ENCODE measurements at places on chromosomes 5 and 9.

- DNase-seq: no peak
Observed at GRCh38 chr5:132688536-132689339, 14.9 kb downstream of the IL4 start.

DNA sequence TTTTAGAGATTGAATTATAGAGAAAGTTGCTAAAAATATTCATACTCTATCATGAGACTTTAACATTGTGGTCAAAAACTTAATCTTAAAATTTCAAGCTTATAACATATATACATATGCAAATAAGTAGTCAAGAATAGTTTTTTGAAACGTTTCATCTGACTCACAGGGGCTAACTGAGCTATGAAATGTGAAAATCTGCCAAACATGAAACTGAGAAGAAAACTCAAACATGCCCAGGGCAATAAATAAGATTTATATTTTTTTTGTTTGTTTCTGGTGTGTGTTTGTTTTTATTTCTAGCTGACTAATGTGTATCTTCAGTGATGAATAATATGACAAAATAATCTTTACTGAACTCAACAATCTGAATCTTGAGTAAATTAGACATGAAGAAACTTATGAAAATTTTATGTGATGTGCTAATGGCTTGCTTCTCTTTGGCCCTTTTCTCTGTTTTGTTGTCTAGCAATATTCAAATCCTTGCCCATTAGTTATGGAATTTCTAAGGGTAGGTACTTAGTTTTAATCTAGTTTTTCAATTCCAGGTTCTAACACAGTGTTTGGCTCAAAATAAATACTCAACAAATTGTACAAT lies 99.9 kb downstream of the FAM174A start:
- DNase-seq: no peak

DNA sequence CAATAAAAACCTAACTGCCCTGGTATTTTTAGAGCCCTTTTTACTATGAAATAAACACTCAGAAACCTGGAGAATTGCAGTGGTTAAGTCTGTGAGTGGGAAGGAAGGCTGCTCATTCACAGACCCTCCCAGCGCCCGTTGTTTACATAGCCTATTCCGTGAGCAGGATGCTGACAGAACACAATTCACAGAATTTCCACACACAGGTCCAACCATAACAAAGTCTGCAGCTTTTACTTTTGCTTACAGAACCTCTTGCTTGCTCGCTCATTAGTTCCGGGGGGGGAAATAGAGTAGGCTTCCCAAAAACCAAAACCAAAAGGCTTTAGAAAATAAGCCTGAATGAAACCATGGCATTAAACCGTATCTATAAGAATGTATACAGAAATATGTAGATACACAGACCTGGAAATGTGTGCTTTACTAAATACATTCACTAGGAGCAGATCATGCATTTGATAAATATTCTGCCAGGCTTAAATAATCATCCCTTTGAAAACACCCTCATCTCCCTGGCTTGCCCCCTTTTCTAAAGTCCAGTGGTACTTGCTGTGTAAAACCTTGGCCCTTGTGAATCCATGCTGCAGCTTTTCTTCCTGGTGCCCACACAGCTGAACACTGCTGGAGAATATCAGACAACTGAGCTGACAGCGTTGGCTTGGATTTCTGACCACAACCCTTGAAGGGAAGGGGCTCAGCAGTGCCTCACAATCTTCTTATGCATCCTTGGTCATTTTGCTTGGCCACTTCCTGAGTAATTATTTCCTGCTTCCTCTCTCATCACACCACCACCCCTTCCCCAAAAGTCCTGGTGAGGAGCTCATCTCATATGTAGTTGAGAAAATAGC lies 128.0 kb downstream of the FANCC start:
- DNase-seq: no peak

- no peak for DNase-seq
Observed at GRCh38 chr9:79149585-79149984, 422.2 kb upstream of the TLE4 start.

DNA sequence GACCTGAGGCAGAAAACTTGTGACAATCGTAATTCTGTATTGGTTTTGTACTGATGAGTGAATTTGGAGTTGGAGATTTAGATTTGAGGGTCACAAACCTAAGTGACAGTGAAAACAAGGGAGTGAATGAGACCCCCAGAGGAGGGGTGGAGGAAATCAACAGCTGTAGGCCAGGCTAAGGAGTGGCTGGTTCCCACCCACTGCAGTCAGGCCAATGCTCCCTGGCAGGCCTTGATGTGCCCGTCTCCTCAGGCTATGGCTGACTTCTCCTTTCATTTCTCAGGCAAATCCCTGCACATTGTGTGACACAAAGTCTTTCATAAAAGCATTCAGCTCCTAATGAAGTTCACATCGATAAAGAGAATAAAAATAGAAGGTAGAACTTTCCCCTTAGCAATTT lies 557.6 kb downstream of the CETN3 start:
- no peak for DNase-seq

- no peak for DNase-seq
Observed at GRCh38 chr5:402615-403359, 40.2 kb upstream of the EXOC3 start.

- no peak for DNase-seq
Observed at GRCh38 chr9:72667181-72667580, 145.8 kb downstream of the TMC1 start.

DNA sequence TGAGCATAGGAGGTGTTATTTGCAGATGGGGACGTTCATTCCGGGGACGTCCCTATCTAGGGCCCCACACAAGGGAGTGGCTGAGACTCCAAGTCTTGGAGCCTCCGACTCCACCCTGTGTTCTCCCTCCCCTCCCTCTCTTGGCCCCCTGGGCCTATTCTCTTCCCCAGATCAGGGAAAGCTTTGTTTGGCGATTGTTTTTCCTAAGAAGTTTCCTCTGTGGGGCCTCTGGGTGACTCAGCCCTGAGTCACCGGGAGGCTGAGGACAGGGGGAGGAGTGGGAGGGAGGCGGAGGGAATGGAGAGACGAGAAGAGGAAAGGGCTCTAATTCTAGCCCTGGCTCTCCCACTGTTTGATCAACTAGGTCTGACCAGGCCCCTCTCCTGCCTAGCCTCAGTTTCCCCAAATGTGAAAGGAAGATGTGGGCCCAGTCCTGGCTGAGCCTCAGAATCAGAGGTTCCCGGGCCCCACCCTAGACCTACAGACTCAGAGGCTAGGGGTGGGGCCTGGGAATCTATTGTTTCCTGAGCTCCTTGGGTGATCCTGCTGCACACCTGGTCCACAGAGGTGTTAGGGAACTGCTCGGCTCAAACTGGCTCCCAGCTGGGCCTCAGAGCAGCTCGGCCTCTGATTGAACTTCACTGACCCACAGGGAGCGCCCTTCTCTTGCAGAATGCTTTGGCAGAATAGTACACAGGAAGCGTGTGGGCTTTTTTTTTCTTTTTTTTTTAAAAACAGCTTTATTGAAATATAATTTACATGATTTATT lies 19.2 kb downstream of the GSN start:
- DNase-seq: peak; percentile 97

DNA sequence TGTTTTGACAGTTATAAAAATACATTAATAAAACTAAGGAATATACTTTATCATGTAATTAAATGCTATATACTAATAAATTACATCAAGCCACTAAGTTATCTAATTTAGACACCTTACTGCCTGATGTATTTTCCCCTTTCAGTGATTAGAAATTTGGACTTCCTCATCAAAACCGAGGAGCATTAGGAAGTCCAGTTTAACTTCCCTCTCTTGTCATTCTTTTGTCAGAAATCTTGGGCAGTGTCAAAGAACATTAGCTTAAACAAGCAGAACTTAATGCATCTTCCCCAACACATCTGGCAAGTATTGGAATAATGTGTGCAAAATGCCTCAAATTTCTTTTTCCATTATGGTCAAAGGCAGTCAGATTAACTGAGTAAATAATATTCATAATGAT lies 81.6 kb downstream of the PLPP1 start:
- no peak for DNase-seq

DNA sequence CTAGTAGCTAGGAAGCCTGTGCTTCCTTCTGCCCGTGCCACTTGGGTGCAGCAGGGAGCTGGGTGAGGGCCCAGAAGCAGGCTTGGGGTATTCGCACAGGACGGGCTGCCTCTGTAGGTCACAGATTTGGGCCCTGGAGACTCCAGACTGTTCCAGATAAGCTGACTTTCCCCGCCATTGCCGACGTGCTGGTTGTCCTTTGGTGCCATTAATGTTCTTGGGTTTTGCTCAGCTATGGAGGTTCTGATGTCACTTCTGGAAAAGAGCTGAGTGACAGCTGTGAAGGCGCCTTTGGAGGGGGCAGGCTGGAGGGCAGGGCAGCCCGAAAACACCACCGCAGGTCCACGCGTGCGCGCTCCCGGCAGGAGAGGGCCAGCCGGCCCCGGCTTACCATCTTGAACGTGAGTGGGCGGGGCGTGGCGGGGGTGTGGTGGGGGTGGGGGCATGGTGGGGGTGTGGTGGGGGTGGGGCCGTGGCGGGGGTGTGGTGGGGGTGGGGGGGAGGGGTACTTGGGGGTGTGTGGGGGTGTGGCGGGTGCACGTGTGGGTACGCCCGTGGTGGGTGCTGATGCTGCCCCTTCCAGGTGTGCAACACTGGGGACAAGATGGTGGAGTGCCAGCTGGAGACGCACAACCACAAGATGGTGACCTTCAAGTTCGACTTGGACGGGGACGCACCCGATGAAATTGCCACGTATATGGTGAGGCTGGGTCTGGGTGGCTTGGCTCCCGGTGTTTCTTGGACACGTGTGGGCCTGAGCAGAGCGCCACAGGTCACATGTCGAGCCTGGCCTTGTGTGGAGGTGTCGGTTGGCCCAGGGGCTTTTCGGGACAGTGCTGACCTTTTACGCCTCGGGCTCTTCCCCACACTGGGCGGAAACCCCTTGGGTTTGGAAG lies 79.6 kb downstream of the WNK2 start:
- DNase-seq: no peak

DNA sequence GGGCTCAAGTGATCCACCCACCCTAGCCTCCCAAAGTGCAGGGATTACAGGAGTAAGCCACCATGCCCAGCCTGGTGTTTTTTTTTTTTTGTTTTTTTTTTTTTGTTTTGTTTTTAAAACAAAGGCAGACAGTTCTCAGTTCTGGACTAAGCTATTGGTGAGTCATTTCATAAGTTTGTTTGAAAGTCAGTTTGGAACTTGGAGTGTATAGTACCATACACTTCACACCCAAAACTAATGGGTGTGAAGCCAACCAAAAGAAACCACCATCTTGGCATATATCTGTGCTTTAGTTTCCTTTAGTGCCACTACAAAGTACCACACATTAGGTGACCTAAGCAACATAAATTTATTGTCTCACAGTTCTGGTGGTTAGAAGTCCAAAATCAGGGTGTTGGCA lies 13.4 kb downstream of the MAST4 start:
- no peak for DNase-seq

GRCh38 chr9:79140751-79141150 lies 431.0 kb upstream of the TLE4 start:
- DNase-seq: no peak

DNA sequence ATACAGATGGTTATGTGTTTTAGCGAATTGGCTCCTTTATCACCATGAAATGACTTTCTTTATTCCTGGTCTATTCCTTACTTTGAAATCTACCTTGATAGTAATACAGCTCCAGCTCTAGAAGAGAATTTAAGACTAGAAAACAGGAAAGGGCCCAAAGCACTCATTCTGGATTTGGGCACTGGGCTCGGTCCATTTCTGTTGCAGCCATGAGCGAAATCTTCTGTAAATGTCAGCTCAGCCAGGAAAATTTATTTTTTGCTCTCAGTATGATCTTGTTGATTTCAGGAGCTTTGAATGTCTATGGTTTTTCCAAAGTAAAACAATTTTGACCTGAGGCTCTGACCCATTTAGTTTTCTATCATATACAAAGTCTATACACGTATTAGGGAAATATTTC lies 104.1 kb downstream of the DIRAS2 start:
- DNase-seq: no peak

- DNase-seq: no peak
Observed at GRCh38 chr5:58224661-58225060, 235.2 kb downstream of the PLK2 start.

DNA sequence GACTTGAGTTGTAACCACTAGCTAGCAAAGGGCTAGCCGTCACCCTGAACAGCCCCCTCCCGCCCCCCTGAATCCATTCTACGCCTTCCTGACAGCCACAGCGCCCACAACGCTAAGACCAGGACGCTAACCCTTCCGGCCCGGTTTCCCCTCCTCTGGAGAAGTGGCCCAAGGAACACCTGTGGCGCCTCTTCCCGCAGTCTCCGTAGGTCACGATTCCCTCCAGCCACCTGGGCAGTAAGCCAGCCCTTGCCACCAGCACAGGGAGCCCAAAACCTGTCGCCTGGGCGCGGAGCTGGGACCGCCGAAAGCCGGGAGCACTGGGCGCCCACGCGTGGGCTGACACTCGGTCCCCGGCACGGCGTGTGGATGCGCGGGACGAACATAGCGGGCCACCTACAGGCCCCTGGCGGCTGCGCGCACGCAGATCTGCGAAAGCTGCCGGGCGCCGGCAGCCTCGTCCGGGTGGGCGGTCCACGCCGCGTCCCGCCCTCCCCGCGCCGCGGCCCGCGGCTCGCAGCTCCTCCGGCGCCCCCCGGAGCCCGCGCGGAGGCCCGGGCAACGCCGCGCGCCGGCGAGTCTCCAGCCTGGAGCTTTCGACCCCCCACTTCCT lies 596 bp downstream of the IRF1 start:
- peak; percentile 37 for DNase-seq

DNA sequence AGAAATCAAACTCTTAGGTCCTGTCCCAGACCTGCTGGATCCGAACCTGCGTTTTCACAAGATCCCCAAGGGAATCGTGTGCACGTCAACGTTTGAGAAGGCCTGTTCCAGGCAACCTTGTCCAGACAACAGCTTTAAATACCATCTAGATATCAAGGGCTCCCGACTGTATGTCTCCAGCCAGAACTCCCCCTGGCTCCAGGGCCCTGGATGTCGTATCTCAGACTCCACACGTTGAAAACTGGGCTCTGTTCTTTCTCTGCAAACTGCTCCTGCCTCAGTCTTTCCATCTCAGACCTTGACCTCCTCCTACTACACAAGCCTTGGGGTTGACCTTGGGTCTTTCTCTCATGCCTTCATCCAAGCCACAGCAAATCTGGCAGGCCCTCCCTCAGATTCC lies 5.8 kb upstream of the ENG start:
- DNase-seq: no peak

DNA sequence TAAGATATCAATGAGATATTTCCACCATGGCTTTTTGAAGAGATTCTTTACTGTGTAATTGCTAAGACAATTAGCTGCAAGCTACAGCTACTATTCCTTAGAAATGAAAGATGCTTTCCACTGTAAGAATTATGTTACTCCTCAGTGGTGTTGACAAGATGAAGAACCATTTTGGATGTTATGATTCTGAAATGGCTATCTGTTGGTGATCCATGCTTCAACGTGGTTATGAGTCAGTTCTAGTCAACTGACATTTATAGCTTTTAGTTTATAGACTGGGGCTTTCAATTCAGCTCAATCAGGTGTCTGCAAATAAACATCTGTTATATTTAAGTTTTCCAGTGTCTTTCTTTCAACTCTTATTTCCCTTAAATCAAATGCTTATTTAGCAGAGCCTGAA lies 93.7 kb downstream of the SGCD start:
- no peak for DNase-seq

DNA sequence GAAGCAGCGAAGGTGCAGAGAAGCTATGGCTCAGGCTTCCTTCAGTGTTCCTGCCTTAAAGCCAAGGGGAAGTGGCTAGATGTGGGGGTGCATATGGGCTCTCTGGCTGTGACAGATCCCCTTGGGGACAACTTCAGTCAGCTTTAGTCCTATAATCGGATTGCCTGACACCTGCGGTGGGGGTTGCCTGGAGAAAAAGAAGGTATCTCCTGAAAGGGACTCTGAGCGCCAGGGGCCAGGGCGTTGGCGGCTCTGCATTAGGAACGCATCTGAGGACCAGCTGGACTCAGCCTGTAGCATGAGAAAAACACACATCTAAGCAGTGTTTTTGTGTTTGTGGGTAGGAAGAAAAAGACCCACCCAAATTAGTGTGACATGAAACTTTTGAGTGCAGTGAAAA lies 84.3 kb upstream of the OTULINL start:
- no peak for DNase-seq
